ENCODE measurements at places on chromosomes 13 and 19.

DNA sequence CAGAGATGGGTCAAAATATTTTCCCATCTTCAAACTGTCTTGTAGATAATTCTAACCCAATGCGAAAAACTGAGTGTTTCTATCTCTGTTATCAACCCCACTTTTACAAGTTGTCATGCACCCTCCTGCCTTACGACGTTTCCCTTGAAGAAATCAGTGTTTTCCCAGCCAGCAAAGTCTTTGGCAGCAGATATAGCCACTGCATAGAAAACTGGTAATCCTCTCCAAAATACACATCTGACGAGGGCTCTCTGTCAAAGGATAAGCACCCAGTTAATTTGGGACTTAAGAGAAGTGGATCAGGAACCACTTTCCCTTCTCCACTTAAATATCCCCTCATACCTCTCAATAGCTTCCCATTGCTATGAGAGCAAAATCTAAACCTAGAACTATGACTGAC, 351.9 kb upstream of the MIR17HG start:
- no peak for DNase-seq

DNA sequence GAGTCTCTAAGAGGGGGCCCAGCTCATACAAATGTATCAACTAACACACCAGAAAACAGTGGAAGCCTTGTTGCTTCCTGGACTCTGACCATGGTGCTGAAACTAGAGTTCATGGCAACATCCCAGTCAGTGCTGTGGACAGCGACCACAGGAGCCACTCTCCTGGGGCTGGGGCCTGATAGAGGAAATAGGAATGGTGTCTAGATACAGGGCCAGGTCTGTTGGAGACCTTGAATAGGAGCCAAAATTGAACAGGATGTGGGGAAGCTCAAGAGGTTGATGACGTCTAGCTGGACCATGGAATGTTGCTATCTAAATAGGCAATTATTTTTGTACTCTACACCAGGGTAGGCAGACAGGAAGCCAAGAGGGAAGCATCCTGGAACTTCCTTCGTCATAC, 21.7 kb downstream of the LILRB4 start:
- DNase-seq: no peak

GRCh38 chr13:33676045-33676989, 141.6 kb upstream of the RFC3 start:
- DNase-seq: no peak

- peak; percentile 5 for DNase-seq
These were observed 20.1 kb upstream of the ZNRF4 start for GRCh38 chr19:5434970-5435641.

GRCh38 chr19:7879836-7880235, 5.6 kb upstream of the PRR36 start:
- DNase-seq: no peak

- no peak for DNase-seq
These were observed 16.6 kb upstream of the ZNF536 start for GRCh38 chr19:30355586-30355985.

- DNase-seq: no peak
These were observed at the start of gene ERFL for GRCh38 chr19:41928221-41928683. ERFL (minus strand) TSS chr19:41928449; CDS start chr19:41912919, 15,530 bp downstream.

DNA sequence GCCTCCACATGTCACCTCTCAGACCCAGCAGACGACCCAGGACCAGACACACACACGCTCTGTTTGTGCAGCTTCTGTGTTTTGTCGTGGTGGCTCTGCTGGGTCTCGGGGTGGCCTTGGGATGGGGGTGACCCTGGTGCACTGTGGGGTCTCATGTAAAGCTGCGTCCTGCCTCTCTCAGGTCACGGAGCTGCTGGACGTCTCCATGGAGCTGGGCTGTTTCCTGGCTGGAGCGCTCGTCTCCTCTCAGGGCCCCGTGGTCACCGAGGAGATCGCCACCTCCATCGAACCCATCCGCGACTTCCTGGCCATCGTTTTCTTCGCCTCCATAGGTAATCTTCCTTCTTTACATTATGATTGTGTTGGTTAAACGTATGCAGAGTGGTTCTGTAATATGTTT, 45.4 kb upstream of the TFDP1 start:
- DNase-seq: no peak

GRCh38 chr19:14375582-14376291, 5.5 kb upstream of the ADGRE5 start:
- no peak for DNase-seq

DNA sequence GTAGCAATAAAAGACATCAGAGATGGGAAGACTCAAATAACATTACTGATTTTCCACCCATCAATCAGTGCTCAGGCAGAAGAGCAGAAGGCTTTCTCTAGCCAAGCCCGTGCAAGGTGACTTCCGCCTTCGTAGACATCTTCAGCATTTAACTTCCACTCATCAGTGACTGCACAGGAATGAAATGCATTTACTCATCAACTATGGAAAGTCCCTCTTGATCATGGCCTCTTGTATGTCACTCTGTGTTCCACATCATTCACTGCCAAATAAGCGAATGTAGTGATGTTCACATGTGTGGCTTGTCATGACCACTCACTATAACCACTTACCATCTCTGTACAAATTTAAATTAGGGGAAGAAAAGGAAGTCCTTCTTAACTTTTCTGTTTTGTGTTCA, 49.4 kb downstream of the SACS start:
- no peak for DNase-seq

GRCh38 chr13:114027046-114027715, 53.3 kb upstream of the C13orf46 start:
- no peak for DNase-seq

DNA sequence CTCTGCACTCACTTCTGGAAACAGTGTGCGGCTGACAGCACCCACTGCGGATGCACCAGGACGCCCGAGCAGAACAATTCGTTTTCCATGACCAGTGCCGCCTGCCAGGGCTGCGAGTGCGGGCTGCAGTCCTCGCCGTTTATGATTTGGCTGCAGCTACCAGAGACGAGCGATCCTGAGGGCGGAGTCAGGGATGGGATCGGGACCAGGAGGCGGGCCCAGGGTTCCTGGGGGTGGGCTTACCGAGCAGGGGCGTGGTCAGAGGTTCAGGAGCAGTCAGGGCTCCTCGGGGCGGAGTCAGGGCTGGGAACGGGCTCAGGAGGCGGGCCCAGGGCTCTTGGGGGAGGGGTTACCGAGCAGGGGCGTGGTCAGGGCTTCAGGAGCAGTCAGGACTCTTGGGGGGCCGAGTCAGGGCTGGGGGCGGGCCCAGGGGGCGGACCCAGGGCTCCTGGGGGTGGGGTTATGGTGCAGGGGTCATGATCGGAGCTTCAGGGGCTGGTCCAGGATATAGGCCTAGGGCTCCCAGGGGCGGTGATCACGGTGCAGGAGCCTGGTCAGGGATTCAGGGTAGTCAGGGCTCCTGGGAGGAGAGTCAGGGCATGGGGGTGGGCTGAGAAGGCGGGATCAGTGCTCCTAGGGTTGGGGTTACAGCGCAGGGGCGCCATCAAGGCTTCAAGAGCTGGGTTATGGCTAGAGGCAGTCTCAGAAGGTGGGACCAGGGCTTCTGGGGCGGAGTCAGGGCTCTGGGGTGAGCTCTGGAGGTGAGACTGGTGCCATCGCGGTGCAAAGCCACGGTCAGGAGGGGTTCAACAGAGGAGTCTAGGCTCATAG, 1.7 kb downstream of the KLK4 start:
- no peak for DNase-seq

DNA sequence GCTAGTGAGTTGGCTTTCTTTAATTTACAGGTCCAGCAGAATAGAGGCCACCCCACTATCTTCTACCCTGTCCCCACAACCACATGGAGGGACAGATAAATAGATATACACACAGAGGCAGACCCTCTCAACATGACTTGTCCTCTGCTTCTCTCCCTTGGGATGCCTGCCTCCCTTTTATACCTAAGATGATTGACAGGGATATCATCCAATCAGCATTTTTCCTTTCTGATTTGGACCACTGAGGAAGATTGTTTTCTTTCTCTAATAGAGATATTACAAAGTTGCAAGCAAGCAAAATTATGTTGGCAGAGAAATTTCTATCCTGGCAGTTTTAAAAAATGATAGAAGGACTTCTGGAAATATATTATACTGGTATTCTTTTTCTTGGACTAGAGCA, 35.8 kb downstream of the STOML3 start:
- DNase-seq: no peak

GRCh38 chr19:35236638-35237400, 8.3 kb upstream of the FAM187B start:
- no peak for DNase-seq

DNA sequence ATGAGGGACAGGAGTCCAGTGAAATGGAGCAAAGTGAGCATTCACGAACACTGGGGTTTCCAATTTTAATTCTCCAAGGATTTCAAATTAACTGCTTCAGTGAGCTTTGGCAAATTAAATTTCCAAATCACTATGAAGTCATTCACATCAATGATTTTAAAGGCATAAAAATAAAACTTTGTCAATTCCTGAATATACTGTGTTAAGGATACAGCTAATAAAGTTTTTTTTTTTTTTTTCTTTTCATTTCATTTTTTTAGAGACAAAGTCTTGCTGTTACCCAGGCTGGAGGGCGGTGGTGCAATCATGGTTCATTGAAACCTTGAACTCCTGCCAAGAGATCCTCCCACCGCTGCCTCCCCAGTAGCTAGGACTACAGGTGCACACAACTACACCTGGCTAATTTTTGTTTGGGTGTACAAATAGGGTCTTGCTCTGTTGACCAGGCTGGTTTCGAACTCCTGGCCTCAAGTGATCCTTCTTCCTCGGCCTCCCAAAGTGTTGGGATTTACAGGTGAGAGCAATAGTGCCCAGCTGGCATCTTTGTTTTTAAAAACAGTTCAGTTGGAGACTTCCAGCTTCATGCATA, 21.9 kb downstream of the RBM26 start:
- DNase-seq: no peak

DNA sequence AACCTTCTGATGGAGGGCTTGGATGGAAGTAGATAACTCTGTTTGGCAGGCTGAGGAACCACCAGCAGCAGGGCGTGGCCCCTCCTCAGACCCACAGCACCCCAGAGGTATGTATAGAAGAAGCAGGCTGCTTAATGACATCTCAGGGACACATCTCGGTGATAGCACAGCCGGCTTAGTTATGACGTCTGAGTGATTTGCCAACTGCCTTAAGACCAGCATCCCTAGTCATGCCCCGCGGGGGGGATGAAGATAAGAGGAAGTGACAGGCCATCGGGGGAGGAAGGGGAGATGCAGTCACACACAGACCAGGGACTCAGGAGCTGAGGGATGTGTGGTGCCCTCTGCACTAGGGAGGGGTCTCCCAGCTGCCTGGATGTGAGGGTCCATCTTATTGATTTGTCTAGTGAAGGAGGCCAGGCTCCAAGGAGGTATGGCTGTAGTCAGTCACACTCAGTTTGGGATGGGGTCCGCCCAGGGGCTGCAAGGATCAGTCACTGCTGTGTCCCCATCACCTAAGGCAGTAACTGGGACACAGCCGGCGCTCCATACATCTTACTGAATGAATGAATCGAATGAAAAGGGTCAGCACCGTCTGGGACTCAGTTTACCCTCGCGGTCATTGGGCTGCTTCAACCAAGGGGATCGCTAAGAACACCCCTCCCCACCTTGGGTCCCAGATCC, 19.2 kb upstream of the ERCC1 start:
- DNase-seq: no peak

DNA sequence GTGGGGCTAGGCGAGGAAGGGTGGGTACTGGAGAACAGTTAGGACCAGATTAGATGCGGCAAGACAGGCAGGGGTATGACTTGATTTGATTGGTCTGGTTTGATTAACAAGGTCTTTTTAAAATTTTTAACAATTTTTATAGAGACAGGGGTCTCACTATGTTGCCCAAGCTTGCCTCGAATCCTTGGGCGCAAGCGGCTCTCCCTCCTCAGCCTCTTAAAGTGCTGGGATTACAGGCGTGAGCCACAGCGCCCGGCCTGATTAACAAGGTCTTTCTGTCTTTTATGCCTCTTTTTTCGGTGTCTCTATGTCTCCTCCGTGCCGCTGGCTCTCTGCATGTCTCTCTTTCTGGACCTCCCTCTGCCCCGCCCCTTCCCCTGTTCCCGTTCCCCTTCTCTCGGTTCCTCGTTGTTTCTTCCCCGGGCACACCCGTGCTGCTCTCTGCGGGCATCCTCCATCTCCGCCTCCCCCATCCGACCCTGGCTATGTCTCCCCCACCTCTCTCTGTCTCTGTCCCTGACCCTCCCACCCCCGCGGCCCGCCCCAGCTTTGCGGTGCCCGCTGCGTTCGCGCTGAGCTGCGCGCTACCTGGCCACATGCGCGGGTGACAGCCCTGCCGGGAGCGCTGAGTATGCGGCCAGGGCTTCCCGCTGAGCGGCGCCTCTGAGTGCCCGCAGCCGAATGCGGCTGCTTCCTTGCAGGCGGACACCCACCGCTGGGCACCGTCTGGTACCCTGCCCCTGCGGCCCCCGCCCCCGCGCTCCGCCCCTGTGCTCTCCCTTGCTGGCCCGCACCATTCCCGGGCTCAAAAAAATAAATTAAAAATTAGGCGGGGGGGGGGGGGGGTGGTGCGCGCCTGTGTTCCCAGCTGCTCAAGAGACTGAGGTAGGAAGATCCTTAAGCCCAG, 8.1 kb upstream of the SDHAF1 start:
- no peak for DNase-seq

- DNase-seq: no peak
These were observed 24.5 kb downstream of the CRYL1 start for GRCh38 chr13:20501120-20501519.

DNA sequence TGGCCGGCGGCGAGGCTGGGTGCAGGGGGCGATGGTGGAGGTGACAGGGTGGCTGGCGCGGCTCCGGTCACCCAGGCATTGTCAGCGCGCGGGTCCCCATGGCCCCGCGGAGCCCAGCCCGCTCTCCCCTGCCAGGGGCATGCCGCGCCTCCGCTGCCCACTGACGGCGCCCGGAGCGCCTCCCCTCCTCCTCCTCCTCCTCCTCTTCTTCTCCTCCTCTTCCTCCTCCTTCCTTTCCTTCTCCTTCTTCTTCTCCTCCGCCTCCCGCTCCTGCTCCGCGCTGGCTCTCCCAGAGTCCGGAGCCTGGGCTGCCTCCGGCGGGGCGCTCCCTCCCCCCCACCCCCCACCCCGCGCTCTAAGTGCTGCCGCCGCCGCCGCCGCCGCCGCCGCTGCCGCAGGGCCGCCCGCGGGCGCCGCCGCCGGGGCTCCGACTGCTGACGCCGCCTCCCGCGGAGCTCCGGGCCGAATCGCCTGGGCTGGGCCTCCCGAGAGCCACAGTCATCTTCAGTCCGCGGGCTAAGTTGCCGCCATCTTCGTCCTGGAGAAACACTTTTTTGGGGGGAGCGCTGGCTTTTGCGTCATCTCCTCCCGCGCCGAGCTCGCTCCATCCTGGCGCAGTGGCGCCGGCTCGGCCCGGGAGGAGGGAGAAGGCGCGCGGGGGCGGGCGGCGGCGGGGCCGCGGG, 348.3 kb downstream of the LIG4 start:
- DNase-seq: no peak

DNA sequence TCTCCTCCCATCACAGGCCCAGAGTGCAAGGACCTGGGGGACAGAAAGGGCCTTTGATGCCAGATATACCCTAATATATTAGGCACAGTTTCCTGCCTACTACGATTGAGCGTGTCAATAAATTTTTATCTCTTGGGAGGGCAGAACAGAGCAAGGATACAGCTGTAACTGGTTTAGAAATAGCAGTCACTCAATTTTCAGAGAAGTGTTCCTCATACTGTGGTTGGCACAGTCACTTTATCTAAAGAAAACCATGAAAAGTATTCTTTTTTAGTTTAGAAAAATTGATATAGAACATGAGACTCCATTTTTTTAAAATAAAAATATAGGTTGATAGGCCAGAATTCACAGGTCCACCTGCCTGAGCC, 460 bp upstream of the ZNF155 start:
- DNase-seq: no peak

GRCh38 chr13:58666331-58666730, 1034.8 kb downstream of the PCDH17 start:
- DNase-seq: no peak

- no peak for DNase-seq
These were observed 53.3 kb upstream of the SLC7A1 start for GRCh38 chr13:29648760-29649159.

Measured in stimulated activated CD8-positive, alpha-beta memory T cell treated with anti-CD3 and anti-CD28 coated beads, Interleukin-15, amount 100 ng/mL, for 4 hours (primary cell).